ENCODE measurements at places on chromosomes 7 and 10. TPM values are rescaled to one million over a fixed set of nuclear protein-coding genes. Genes with fewer than 3 reads are reported as not detected.

The KIF11 gene
- total RNA-seq, result 1.3 TPM

The PTPRN2 gene
- total RNA-seq, result 1.9 TPM

The TMEM26 gene
- total RNA-seq, result not detected

The EGFR gene
- not detected for total RNA-seq

DNA sequence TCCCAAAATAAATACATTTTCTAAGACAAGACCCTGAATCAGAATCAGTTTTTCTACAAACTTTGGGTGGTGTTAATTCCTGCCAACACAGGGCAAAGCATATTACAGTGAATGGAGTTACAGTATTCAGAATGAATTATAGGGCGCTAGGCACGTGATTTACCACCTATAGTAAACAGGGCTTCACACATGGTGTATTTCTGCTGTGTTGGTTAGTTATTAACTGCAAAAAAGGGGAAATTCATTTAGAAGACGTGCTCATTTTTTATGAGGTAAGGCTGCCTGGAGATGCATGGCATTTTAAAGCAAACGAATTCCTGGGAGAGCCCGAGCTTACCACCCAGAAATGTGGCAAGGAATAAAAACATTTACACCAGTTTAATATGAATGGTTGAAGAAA, 393.8 kb downstream of the LRMDA start:
- H3K4me1 ChIP-seq, result no peaks in the 10 kb centered on the region
- no peak for DNase-seq
- H3K27ac ChIP-seq, result no peak overlapping the region
- H3K36me3 ChIP-seq, result no peaks in the 10 kb centered on the region

DNA sequence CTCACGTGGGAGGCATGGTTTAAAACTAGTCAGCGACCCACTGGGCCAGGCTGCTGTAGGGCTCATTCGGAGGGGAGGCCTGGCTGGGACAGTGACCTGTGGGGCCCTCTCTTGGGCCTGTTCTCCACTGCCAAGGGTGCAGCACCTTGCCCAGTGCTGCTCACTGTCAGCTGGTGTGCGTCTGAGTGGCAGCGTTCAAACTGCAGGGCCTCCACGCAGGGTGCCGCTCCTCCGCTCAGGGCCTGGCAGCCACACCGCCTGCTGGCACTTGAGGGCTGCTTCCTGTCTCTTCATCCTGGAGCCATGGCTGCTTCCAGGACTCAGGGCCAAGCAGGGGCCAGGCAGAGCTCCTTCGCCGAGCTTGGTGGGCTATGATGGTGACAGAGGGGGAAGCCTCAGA, 18.3 kb downstream of the ADAMTS14 start:
- DNase-seq, result no peak
- H3K27ac ChIP-seq, result no peak overlapping the region
- H3K27me3 ChIP-seq, result no peaks in the 10 kb centered on the region

GRCh38 chr10:32149252-32149955, 93.2 kb upstream of the KIF5B start:
- H3K36me3 ChIP-seq, result no peaks in the 10 kb centered on the region
- no peak for DNase-seq
- H3K27me3 ChIP-seq, result no peaks in the 10 kb centered on the region
- H3K4me1 ChIP-seq, result no peaks in the 10 kb centered on the region

- peak within 1 kb of the TSS; percentile 4 for H3K4me3 ChIP-seq
- H3K36me3 ChIP-seq, result no peaks in the 10 kb centered on the region
Observed at GRCh38 chr7:27147199-27148030, at the start of gene HOXA6. Gene HOXA6 (minus strand): TSS chr7:27147774. CDS start chr7:27147749, 25 bp downstream.

DNA sequence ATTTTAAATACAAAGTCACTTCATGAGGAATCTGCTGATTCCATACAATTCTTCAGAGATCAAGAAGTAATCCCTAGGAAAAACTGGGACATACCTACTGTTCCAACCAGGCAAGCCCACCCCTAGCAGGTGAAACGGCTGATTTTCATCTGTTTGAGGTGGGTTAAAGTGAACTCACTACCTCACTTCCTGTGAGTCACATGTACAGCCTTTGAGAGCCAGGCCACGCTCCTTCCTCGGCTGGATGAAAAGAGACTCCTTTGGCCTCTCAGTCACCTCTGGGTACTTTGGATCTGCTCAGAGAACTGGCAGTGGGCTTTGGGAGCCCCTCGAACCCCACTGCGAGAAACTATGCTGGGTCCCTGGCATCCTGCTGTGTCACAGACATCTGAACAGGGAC, 68.2 kb downstream of the CHST15 start:
- no peak overlapping the region for H3K4me3 ChIP-seq
- no peaks in the 10 kb centered on the region for H3K4me1 ChIP-seq
- no peaks in the 10 kb centered on the region for H3K27me3 ChIP-seq
- no peaks in the 10 kb centered on the region for H3K36me3 ChIP-seq

- H3K4me1 ChIP-seq, result no peaks in the 10 kb centered on the region
- H3K27ac ChIP-seq, result no peak overlapping the region
- no peaks in the 10 kb centered on the region for H3K36me3 ChIP-seq
- DNase-seq, result no peak
Observed at GRCh38 chr7:120743128-120743527, 114.8 kb downstream of the TSPAN12 start.

DNA sequence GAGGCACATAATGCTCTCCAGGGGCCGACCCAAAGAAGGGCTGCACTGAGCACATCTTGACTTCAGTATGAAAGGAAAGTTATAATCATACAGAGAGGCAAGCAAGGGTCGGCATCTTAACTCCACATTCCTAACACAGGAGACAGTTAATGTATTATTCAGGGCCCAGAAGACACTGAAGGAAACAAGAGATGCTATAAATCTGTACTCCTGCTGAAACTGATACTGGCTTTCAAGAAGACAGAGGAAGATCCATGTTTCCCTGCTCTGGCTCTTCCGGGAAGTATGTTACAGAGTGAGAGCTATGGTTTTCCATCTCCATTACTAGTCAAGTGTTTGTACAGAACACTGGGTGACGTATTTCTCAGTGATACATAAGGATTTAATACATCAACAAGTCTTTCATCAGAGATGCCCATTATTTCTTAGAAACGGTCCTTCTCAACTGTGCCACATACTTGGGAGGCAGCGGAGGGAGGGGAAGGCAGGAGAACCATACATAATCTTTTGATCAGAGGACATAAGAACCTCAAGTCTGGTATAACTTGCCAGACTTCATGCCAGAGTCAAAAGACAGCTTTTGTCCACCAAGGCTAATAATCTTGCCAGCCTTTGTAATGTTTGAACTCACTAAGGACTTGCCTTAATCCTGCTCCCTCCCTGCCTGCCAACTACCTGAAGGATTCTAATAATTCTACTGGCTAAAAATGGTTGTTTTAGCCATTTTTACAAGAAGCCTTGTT, 58.1 kb downstream of the ENO4 start:
- no peak overlapping the region for H3K4me3 ChIP-seq
- no peak for DNase-seq
- H3K36me3 ChIP-seq, result no peaks in the 10 kb centered on the region
- H3K4me1 ChIP-seq, result no peaks in the 10 kb centered on the region

GRCh38 chr7:30674420-30674819, 7.8 kb downstream of the CRHR2 start:
- no peaks in the 10 kb centered on the region for H3K27me3 ChIP-seq
- no peak overlapping the region for H3K27ac ChIP-seq
- H3K4me1 ChIP-seq, result no peaks in the 10 kb centered on the region

Measured in natural killer cell (primary cell).